GM23248 (cell line): ENCODE measurements at places on chromosomes 1 and 21.

DNA sequence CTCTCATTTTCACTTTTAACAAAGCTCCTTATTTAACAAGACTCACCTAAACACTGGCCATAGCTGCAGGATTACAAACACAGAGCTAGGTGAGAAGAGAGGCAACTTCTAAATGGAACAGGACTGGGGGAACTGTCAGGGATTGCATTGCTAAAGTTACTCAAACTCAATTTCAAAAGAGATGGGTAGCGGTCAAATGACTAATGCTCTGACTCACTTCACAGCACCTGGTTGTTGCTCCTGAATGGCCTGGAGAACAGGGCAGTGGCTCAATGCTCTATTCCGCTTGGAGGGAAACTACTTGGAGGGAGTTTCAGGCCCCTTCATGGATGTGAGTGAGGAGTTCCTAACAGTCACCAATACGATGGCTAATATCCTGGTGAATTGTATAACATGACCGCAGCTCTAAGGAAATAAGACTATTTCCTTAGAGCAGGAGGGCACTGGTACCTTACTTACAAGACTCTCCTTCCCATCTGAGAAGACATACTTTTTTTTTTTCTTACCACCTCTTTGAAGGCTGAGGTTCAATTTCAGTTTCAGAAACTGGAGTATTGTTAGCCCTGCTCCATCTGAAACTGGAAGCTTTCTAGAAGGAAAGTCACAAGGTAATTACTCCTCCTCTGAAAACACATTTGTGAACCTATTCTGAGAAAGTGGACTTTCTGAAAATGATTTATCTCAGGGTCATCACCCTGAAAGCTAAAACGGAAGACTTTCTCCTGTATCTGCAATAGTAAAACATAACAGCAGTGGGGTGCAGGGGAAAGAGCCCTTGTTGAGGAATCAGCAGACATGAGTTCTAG, 9.5 kb downstream of the DPT start:
- peak; percentile 30 for DNase-seq

GRCh38 chr1:92877081-92877711, 45.4 kb downstream of the RPL5 start:
- DNase-seq: no peak

- no peak for DNase-seq
These were observed 4.0 kb downstream of the RNF207 start for GRCh38 chr1:6209661-6210580.

DNA sequence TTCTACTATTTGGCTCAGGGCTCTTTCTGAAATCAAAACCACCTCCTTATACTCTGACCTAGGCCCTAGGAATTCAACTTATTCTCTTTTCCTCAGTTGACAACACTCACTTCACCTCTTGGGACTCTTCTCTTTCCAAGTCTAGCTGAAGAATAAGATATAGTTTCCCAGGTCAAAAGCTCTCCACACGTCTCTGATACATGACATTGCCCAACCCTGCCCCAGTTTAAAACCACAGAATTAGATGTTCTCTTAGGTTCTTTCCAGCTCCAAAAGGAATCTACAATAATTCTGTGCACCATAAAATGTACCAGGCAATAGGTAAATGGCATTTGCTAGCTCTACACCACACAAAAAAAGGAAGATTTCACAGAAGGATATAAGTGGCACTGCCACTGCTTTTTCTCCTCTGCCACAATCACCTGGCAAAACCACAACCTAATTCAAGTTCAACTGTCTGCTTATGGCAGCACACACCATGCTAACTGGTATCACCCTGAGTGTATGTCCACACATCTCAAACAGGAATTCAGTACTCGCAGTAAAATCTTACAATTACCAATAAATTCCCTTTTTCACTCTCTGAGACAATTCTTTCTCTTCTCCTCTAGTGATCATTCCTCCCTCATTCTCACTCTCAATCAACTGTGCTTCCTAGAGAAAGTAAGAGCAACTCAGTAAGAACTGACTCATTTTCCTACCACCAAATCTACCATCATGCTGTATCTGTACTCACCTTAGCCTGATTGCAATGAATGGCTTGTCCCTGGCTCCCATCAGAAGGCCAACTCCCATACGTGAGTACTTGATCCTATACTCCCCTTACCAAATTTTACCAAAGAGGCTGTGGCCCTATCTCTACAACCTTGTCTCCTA, 27.3 kb downstream of the ZBTB8OS start:
- DNase-seq: no peak

GRCh38 chr21:41600556-41600955, 92.6 kb upstream of the TMPRSS2 start:
- DNase-seq: no peak

GRCh38 chr1:1593834-1594601, 5.9 kb downstream of the FNDC10 start:
- DNase-seq: no peak

GRCh38 chr1:222090103-222090502, 348.2 kb upstream of the DUSP10 start:
- DNase-seq: peak; percentile 85

GRCh38 chr1:183259924-183260323, 73.9 kb downstream of the LAMC2 start:
- DNase-seq: no peak

DNA sequence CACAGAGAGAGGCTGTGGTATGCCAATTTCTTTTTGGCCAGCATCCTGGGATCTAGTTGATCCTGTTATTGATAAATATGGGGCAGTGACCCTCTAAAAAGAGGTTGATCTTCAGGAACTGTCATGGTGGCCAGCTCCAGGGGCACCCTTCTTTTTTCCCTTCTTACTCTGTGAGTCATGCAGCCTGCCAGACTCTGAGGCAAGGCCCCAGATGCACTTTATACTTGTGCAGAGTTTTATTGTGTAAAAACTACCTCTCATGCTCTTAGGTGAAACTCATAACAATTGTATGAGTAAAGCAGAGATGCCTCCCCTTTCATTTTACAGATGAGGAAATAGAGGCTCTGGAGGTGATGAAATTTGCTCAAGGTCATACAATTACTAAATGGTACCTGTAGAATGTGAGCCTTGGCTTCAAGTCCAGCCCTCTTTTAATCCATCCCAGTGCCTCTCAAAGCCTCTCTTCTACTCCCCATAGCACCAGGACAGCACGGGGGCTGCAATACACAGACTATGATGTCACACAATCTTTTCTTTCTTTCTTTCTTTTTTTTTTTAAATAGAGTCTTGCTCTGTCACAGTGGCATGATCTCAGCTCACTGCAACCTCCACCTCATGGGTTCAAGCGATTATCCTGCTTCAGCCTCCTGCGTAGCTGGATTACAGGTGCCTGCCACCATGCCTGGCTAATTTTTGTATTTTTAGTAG, 387.8 kb downstream of the KCNH1 start:
- peak; percentile 2 for DNase-seq

GRCh38 chr1:170247751-170248521, 102.2 kb downstream of the NTMT2 start:
- DNase-seq: peak; percentile 45

- DNase-seq: no peak
These were observed 767.0 kb downstream of the MRPL39 start for GRCh38 chr21:24840287-24840686.

GRCh38 chr1:108048301-108049177, 83.6 kb upstream of the VAV3 start:
- no peak for DNase-seq

DNA sequence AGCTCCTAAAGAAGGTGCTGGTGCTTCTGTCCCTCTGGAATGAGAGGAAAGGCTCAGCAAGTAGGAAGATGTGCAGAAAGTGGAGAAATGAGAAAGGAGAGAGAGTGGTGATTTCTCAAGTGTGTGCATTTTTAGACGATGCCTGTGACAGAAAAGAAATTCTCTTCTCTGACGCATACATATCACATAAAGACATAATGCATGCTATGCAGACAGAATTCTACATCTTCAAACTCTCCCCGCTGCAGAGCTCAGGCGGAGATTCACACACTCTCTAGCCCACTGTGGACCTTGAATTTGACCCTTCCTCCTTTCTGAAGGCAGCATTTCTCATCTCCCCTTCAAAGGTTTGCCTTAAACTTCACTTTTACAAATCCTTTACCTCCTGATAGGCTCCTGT, 52.0 kb upstream of the CAMK1G start:
- peak; percentile 12 for DNase-seq

- peak; percentile 89 for DNase-seq
These were observed 331.6 kb upstream of the DUSP10 start for GRCh38 chr1:222073307-222073995.

GRCh38 chr1:113871597-113872113, at the start of gene PTPN22:
Gene PTPN22 (minus strand): TSS chr1:113871712.
- DNase-seq: peak; percentile 91

- no peak for DNase-seq
These were observed 4.2 kb upstream of the NENF start for GRCh38 chr1:212428496-212428895.

- peak; percentile 20 for DNase-seq
These were observed at the start of gene MMP23B for GRCh38 chr1:1631782-1632420. Gene MMP23B (plus strand): TSS chr1:1632173. CDS start chr1:1632219, 46 bp downstream.

DNA sequence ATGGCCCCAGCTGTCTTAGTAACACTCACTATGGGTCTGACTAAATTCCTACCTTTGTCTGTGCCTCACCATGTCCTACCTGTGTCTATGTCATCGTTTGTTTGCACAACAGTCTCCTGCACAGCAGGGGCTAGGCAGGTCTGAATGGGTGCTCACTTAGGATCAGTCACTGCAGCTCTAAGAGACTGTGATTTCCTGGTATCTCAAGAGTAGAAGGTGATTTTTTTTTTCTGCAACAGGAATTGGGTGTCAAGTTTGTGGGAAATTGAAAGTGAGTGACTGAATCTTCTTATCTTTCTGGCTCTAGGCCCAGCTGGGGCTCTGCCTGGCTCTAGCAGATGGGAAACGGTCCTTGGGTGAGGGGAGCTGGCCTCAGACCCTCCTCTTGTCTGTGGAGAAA, 46.4 kb upstream of the TRABD2B start:
- no peak for DNase-seq

- DNase-seq: peak; percentile 22
These were observed 119.9 kb downstream of the FASLG start for GRCh38 chr1:172778456-172779455.

DNA sequence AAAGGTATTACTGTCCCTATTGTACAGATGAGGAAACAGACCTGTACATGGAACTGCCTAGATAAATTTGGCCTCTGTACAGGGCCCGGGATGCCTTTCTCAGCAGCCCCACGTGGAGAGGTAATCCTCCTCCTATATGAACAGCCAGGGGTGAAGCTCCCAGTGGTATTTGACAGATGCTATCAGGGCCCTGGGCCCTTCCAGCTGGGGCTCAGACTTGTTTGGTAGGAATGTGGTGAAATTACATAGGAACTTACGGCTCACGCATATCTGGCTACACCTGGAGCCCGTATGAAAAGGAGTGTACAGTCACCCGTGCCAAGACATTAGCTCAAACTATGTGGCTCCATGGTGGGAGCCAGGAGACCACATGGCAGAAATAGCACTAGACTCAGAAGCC, 24.8 kb upstream of the TCEA3 start:
- no peak for DNase-seq

- DNase-seq: peak; percentile 72
These were observed 27.6 kb upstream of the POGK start for GRCh38 chr1:166811691-166812090.

DNA sequence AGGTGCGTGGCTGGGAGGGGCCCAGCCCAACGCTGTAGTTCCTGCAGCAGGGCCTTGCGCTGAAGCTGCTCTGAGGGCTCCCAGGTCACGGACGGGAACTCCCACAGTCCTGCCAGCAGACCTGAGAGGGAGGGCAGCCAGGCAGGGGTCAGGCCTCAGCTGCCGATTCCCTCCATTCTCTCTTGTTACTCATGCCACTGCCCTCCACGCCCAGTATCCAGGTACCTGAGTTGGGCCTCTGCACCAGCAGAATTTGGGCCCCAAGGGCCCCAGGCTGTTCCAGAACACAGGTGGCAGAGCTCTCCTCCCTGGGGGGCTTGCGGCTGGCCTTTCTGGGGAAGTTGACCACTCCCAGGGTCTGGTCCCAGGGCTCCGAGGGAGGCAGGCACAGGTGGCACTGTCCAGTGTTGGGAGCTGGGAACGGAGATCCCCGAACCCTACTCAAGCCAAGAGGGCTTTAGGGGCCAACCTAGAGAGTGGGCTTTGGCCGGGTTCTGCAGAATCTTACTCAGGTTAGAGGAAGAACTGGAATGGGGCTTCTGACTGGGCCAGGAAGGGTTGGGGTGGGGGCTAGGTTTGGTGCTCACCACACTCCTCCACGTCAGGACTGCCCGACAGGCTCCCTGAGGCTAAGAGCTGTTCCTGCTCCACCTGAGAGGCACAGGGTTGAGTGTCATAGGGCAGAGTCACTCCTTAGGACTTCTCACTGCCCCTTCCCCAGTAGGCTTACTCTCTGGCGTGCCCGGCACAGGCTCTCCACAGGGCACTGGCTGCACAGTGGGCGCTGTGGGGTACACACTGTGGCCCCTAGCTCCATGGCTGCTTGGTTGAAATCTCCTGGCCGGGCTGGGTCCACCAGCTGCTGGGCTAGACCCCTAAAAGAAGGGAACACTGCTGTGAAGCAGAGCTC, 5.0 kb downstream of the HPDL start:
- DNase-seq: no peak

DNA sequence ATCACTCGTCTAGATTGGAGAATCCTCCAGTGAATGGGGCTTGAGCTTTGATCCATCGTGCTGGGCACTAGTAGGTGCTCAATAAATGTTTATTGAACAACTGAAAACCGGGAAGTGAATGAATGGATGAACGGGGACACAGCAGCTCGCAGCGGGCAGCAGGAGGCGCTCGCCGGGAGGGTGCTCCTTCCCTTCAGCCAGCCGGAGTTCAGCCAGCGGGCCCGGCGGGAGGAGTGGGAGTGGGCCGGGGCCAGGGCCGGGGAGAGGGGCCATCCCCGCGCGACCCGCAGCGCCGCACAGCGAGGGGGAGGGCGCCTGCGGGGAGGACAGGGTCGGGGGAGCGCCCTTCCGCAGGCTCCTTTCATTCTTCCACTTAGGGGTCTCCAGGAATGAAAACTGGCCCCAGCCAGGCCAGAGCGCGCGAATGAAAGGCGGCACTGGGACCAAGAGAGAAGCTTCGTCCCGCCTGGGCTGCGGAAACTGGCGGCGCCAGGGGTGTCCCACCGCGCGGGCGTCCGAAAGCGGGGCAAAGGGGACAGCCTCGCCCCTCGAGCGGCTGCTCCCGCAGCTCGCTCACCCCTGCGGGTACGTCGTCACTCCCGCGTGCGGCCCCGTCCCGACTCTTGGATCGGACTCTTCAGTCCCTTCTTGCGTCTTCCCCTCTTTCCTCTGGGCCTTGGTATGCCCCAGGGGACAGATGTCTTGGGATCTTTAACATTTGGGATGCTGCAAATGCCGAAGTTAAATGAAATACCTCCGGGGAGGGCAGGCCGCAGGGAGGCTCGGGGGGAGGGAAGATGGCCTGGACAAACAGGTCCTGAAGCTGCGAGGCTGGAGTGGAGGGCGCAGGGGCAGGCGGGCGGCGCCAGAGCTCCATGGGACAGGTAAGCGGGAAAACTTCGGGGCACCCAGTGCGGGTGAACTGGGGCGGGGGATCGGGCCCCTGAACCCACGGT, 3.6 kb upstream of the INAVA start:
- DNase-seq: peak; percentile 55

DNA sequence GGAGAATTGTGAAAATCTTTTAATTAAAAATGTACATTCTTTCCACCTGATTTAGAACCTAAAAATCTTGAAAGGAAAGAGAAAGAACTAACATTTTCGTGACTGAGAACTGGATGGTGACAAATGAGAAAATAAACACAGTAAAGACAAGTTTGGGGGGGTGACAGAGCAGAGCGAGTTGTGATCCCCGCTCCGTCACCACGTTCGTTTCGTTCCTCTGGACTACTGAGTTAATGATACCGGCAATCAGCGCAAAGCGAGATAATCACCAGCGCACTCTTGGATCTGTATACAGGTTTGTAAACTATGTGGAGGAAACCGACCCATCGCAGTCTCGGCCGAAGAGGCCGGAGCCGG, 31.2 kb upstream of the CFAP126 start:
- DNase-seq: no peak

GRCh38 chr1:17890056-17890814, 135.1 kb downstream of the ACTL8 start:
- DNase-seq: no peak
